ENCODE measurements at places on chromosomes 6 and 20.

DNA sequence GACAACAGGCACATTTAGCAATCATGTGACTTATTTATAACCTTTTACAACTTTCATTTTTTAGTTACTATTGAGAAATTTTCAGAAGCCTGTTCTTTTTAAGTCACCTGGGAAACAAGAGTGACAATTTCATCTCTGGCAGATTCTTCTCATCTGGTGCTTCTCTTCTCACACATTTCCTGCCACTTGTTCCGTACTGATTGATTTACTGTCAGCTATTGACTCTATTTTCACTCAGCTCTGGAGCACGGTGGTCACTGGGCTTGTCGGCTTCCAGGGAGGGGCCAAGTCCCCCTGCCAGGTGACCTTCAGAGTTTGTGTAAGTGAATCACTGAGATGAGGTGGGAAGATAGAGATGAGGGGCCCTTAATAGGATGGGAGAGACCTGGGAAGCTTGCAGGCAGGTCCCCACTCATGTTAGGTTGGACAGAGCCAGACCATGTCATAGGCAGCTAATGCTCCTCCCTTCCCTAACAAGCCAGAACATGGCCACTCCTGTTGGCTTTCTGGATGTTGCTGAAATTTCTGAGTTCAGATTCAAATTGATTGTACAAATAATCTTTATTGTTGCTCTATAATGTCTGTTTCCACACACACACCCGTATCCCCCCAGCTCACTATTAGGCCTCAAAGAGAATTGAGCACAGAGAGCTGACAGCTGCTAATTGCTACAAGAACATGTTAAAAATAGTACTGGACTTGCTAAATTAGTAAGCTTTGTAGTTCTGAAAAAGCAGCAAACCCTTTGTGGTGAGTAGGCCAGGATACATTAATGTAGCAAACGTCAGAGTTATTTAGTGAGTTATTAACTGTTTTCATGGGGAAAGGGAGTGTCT is 13.3 kb downstream of the DUSP22 start:
- no peak for DNase-seq

DNA sequence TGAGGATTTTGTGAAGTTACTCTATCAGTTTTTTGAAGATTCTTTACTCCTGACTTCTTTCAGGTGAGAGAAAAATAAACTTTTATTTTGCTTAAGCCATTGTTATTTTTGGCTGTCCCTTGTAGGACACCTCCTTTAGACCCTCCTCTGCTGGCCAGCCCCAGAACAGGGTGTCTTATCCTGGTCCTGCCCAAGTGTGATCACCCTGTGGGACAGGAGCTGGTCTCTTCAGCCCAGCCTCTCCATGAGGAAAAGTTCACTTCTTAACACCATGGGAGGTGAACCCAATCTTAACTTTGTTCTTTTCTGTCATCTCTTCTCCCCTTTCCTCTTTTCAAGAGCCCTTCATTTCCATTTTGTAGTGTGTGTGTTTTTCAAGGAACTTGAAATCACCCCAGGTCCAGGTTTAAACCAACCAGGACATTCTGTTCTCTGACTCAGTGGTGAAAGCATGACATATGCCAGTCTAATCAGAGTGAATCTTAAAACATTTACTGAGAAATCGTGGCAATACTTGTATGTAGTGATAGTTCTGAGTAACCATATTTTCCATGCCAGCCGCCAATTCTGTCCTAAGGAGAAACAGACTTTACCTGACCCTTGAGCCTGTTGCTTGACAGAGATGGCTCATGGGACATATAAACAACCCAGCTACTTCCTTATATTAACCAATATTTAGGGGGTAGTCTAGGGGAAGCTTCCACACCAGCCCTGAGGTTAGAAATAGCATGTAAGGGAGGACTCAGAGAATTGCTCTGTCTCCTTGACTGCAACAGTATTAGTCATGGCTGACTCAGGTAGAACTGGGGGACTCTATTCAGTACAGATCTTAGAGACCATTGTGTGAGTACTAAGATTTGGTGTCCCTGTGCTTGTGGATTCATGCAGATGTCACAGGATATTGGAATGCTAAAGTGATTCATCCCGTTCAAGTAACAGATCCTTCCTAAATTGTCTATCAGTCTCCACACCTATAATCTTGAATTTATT is 48.8 kb downstream of the FLRT3 start:
- DNase-seq, result no peak

DNA sequence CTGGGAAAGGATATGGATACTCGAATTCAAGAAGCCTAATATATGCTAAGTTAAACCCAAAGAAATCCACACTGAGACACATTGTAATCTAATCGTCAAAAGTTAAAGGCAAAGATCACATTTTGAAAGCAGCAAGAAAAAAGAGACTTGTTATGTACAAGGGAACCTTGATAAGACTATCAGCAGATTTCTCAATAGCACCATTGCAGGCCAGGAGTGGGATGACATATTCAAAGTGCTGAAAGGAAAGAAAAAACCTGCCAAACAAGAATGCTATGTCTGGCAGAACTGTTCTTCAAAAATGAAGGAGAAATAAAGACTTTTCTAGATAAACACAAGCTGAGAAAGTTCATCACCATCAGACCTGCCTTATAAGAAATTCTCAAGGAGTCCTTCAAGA is 75.2 kb downstream of the COL21A1 start:
- DNase-seq, result no peak

DNA sequence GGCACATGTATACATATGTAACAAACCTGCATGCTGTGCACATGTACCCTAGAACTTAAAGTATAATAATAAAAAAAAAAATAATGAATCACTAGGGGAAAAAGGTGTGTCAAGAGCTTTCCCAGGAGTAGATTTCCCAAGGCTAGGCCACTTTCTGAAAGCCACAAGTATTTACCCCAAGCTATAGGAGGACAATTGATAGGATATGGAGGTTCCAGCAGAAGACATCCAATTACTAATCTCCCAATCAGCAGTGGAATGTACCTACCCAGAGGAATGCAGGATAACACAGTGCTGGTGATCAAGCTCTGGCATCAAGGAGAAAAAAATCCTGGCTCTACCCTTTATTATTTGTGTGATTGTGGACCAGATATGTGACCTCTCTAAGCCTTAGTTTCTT is 562.7 kb downstream of the RFPL4B start:
- no peak for DNase-seq

DNA sequence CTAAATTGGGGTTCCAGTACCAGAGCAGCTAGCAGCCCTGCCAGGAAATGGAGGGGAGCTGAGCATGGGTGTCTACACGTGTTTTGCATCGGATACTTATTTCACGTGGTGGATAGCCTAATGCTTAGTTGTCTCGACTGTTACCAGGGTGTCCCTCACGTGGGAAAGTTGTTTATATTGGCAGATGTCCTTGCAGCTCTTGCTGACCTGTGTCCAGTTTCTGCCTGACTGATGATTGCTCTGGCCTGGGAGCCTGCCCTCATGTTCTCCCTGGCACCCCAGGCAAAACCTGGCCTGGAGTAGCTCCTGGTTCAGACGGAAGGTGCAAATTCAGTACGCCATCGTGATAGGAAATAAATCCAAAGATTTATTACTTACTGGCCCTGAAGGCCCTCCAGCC is 11.8 kb upstream of the FERMT1 start:
- no peak for DNase-seq

GRCh38 chr6:168274037-168274952 is 45.3 kb downstream of the DACT2 start:
- DNase-seq, result no peak

DNA sequence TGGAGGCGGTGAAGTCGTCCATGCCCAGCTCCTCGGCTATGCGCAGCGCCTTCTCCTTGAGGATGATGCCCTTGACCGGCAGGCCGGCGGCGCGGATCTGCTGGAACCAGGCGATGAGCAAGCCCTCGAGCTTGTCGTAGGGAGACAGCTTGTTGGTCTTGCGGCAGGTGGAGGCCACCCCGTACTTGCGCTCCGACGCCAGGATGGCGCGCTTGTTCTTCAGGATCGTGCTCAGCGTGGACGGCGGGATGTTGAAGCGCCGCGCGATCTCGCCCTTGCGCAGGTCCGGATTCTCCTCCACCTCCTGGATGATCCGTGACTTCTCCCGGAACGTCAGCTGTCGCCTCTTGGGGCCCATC is 435 bp downstream of the CENPB start:
- DNase-seq, result peak; percentile 52

DNA sequence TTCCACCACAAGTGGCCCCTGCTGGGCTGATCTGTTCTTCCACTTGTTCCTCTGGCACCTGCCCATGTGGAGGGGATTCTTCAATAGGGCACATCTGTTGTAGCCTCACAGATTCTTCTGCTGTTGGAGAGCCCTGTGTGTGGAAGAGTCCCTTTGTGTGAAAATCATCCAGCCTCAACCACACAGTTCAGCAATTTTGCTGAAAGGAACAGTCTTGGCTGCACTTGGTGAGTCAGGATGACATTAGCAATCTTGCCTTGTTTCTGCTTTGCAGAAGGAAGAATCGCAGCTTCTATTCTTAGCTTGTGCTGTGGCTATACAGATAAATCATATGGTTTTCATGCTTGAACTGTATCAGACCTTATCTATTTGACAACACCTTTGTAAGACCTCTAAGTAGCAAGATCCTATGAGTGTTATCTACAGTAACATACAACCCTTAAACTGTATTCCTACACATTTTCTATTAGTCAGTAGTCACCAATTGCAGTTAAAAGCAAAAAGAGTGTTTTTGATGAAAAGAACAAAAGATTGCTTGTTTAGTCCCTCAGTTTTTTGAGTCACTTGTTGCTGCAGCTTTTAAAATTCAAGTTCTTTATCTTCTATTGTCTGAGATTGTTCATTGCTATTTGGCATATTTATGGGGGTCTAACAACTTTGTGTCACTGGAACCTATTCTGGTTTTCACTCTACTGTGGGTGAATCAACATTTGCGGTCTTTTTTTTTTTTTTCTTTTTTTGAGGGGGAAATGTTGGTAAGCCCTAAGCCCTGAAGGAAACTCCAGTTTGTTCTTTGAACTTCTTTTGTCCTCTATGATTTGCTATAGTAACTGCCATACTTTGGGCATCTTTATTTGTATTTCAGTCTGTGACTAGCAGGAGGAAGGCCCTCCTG is 231.6 kb downstream of the TFAP2B start:
- no peak for DNase-seq

DNA sequence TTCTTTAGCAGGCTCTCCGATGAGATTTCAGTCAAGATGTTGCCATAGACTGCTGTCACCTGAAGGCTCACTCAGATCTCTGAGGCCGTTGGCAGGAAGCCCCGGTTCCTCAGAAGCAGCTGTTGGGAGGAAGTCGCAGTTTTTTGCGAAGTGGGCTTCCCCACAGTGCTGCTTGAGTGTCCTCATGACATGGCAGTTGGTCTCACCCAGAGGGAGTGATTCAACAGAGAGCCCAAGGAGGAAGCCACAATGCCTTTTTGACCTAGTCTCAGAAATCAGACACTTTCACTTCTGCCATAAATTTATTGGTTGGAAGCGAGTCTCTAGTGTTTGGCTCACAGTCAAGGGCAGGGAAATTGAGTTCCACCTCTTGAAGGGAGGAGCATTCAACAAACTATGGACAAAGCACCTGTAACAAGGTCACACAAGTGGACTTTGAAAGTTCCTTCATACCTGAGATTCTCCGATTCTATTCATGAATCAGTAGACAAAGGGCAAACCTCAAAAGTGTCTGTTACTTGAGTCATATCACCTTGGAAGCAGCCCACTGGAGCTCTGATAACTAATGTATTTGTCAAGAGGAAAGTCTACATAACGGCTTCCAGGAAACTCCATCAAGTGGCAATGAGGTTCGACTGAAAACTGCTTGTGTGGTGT is 208.3 kb downstream of the TASP1 start:
- DNase-seq, result no peak

GRCh38 chr6:12369781-12370262 is 79.7 kb downstream of the EDN1 start:
- no peak for DNase-seq

DNA sequence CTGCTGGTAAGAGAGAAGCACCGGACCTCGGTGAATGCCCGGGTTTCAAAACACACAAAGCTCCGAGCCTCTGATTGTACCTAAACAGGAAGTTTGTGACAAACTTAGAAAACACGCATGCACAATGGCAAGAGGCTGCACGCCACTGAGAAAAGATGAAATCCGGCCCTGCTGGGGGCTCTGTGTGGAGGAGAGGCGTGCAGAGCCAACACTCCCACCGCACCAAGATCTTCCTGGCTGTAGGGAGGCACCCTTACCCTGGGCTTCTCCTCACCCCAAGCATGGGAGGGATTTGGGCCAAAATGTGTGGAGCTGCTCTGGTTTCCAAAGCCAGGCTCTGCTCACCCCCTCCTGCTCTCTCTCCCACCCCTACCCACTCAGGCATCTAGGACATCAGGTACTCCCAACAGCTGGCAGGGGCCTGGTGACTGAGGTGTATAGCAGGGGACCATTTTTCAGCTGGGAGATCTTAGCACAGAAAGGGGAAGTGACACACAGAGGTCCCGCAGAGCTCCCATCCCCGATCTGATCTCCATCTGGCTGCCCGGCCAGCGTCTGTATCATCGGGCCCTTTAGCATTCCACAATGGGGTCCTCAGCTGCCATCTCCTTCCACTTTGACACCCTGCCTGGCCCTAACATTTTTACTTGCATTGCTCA is 84.2 kb downstream of the TRERF1 start:
- no peak for DNase-seq

DNA sequence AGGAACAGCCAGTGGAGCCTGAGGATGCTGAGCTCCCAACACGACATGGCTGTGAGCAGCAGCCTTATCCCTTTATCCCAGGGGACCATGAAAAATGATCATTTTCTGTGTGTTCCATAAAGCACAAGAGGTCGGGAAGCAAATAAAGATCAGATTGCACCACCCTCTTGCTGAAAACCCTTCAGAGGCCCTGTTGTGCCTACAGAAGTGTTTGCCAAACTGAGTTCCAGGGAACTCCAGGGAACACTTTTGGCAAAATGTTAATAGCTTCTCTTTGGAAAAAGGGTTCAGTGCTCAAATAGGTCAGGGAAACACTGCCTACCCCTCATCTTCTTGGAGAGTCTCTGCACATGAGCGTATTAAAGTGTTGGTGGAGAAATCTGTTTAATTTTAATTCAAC is 24.4 kb downstream of the ARMC2 start:
- no peak for DNase-seq

DNA sequence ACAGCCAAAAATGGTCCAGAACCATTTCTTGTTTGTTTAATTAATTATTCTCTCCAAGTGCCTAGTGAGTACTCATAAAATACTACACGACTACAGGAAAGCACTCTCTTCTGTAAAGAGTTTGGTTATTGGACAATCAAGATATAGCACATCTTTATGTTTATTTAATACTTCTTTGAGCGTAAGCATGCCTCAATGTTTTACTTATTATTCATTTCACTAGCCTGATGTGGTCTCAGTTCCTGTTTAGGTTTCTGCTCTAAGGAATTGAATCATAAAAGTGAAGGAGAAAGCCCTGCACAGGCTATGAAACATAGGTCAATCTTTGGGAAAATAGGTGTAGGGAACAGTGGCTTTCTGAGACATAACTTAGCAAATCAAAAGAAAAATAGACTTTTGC is 45.9 kb upstream of the AIG1 start:
- no peak for DNase-seq

DNA sequence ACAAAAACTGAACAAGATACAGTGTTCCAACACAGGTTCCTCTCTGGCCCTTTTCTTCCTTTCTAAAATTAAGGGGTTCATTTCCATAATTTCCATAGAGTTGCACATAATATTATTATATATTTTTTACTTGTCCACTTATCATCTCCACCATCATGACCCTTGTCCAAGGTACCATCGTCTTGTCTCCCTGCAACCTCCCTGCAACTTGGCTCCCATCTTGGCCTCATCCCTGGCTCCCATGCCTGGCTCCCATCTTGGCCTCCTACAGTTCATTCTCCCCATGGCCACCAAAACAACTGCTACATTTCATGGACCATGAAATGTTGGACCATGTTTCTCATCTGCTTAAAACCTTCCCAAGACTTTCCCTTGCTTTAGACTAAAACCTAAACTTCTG is 3.1 kb upstream of the KCNB1 start:
- no peak for DNase-seq

GRCh38 chr6:116190550-116190949 is 63.3 kb downstream of the TSPYL4 start:
- no peak for DNase-seq
